ENCODE measurements at places on chromosomes 1 and 21.

GRCh38 chr1:222331340-222331739 is 216.6 kb downstream of the HHIPL2 start:
- no peak for DNase-seq

DNA sequence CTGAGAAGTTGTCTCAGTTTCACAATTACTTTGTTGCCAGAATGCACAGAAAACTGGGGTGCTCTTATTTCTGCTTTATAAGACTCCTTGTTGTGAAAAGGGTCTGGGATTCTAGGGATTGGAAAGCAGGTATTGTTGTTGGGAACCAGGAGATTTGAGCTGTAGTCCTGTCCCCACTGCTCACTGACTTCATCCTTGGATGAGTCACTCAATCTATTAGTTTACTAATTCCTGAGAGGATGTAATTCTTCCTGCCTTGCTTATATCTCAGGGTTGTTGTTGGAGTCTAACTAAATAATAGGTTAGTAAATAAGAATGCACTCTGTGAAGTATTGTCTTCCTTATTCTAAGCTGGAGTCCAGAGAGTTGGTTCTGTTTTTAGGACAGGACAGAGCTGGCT is 172.5 kb upstream of the GALNT2 start:
- DNase-seq, result no peak

GRCh38 chr1:46553506-46553905 is 2.1 kb upstream of the KNCN start:
- DNase-seq, result no peak

GRCh38 chr1:15948595-15949452 is 27.1 kb downstream of the ZBTB17 start:
- DNase-seq, result no peak

- peak; percentile 46 for DNase-seq
Measured at GRCh38 chr1:235648954-235649367, 623 bp downstream of the GNG4 start.

DNA sequence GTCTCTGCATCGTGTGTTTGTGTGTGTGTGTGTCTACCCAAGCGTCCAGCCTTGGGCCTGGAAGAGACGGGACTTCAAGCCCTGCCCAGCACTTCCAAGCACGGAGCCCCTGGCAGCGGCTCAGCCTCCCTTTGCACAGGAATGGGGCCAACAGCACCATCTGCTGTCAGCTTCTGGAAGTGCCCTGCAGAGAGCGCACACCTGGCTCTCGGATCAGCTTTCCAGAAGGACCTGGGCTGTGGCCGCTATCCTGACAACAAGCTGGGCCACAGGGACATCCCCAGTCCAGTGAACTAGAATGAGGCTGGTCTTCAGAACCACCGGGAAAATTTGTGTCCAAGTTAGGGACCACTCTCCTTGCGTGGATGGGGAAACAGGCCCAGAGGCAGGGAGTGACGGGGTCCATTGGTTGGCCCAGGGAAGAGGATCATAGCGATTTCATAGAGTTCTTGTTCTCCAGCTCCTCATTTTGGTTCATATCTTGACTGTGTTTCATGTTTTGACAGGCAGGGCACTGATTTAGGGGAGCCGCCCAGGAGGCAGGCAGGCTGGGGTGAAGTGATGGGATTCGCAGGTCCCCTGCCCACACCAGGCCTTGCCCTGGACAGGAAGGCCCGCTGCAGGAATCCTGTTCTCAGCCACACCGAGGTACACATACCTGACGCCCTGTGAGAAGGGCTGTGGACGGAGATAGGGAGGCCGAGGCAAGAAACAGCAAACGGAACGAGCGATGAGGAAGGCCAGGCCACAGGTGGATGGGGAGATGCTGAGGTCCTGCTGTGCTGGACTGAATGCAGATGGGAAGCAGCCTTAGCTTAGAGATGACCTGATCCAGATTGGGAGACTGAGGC is 38.4 kb downstream of the TAS1R2 start:
- DNase-seq, result peak; percentile 12

GRCh38 chr1:93770640-93771039 is 89.0 kb upstream of the BCAR3 start:
- no peak for DNase-seq
